ELF-1 (cell line): ENCODE measurements at places on chromosomes 3 and 15.
A peak's percentile ranks its signal among the peaks of the same experiment; 100 is the strongest.

DNA sequence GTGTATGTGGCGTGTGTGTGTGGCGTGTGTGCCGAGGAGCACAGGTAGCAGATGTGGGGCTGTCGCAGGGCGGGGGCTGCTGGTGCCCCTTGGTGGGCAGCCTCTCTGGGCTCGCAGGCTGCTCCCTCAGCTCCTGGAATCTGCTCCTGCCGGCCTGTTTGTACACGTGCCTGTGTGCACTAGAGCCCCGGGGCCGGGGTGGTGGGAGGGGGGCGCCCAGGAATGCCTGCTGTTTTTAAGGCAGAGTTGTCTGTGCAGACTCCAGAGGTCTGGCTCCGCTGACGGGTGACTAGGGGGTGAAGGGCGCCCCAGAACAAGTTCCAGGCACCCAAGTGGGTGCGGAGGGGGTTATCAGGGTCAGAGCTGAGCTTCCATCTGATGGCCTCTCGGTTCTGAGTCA, 112.2 kb downstream of the FBLN2 start:
- DNase-seq, result no peak

DNA sequence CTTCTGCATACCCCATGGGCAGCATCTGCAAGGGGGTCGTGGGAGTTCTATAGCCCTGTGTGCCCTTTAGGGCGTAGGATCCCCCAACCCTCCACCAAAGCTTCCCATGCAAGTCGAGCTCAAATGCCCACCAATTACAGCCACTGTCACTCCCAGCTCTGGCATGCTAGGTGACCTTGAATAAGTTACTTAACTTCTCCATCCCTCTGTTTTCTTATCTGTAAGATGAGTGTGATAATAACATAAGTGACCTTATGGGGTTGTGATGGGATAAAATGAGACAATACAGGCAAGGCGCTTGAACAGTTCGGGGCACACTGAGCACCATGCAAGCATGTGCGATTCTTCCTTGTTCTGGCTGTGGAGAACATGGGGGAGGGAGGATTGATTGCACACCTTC, 74.8 kb upstream of the POMGNT2 start:
- no peak for DNase-seq

DNA sequence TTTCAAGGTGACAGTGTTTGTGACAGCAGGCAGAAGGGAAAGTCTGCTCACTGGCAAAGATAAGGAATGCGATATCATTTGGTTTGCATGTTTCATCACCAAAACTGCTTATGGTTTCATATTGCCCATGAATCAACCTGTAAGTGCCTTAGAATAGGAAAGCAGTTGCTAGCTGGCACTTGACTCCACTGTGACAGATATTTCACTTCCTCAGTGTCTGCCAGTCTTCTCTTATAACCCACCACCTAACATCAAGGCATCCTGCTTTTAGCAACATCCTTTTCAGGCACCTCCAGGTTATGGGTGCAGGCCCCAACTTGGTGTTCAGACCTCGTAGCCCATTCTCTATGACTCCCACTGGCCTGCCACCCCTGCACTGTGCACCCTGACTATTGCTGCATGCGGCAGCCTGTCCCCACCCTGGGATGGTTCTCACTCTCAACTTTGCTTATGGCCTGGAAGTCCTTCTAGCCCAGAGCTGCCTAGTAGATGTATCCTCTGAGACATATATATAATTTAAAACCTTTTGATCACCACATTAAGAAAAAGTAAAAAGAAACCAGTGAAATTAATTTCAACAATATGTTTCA, 154.4 kb upstream of the RARB start:
- no peak for DNase-seq

DNA sequence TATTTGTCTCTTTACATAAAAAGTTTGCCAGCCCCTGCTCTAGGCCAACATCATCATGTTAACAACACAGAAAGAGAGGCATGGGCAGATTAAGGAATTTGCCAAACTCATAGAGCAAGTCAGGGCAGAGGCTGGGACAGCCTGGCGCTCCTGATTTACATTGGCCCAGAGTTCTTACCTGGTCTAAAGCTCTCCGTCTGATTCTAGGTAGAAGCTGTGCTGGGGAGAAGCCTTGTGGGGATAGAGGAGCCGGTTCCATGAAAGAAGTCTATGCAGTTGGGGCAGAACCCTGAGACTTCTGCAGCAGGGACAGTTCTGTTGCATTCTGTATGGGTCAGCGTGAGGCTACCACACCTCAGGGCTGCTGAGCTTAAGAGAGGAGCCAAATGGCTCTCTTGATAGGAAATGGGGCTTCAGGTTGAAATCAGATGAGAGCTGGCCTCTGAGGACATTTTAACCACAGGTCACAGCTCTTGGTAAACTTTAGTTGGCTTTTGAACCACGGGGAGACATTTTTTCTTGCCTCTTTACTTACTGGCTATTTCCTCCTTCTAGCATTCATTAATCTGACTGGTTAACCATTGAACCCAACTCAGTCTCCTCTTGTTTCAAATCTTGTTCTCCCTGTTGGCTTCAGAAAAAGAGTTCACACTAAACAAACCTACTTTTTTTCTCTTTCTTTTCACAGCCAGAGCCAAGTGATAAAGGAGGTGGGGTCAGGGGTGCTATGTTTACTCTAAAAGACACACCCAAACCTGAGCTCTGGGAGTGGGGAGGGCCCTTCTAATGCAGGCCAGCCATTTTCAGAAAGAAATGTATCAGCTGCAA, 250.7 kb downstream of the OPA1 start:
- DNase-seq, result no peak

DNA sequence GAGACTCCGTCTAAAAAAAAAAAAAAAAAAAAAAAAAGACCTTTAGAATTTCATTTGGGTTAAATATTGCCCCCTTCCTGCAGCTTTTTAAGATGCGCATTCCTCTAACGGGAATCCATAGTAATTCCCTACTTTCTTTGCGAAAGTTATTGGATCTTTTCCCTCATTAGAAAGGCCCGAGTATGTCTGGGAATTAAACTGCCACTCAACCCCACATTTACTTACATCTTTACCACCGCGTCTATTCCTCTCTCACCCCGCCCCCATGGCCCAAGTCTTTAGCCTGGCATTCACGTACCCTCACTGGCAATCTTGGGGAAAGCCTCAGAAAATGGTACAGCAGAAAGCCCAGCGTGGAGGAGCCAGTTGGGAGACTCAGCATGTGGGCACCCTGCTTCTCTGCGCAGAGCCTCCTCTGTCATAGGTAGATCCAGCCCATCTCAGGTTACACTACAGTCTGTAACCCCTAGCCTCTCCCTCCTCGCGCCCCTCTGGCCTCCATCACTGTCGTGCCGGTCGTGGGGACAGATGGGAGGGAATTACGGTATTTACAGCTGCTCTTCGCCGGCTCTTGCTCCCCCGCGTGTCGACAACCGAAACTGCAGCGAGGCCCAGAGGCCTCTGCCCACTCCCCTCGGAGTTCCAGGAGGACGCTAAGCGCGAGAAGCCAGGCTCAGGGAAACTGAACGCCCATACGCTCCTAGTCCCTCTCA, 6.4 kb upstream of the ANKDD1A start:
- DNase-seq, result peak; percentile 97

GRCh38 chr15:51260202-51260601, 78.2 kb downstream of the CYP19A1 start:
- DNase-seq, result no peak

GRCh38 chr3:54999159-54999558, 71.3 kb upstream of the LRTM1 start:
- peak; percentile 70 for DNase-seq

DNA sequence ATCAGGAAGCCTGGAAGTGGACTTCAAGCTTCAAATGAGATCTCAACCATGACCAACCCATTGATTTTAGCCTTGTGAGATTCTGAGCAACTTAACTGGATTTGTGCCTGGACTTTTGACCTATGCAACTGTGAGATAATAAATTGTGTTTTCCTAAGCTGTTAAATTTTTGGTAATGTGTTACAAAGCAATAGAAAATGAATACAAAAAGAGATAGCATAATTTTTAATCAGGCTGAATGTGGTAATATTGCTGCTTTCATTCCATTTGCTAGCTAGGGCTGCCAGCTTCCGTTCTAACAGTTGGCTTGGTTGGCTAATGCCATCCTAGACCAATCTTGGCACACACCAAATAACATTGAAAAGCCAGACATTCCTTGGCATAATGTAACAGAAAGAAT, 12.2 kb downstream of the PROS1 start:
- no peak for DNase-seq

DNA sequence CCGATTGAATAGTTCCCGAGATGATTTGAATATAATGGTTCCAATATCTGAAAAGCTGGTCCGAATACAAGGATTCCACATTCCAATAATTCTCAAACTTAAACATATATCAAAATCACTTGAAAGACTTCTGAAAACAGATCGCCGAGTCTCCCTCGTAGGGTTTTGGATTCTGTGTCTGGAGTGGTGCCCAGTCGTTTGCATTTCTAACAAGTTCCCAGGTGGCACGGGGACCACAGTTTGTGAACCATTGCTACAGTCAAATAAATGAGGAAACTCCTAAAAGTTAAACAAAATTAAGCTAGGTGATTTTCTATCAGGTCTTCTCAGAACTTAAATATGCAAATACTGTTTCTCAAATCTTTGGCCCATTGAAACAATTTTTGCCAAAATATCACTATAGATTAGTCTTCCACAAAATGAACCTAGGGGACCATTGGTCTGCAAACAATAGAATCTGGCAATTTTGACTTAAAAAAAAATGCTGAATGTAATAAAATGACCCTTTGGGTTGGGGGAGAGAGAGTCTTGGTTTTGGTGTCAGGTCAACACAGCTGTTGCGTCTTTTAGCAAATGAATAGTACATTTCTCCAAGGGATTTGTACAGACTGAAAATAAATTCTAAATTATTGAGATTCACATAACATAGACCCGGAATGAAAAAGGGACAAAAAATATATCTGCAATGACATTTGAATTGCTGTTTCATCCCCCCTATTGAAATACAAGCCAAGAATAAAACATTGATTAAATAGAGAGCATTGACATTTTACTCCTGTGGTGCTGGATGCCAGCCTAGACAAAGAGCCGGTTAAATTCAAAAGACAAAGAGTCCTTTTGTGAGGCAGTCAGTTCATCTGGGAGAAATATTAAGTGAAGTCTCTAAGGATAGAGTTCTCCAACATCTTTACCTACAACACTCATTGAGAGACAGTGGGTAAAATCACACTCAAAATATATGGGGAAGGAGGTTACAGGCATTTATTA, 175.7 kb upstream of the ADAMTS9 start:
- no peak for DNase-seq

- no peak for DNase-seq
These were observed 49.2 kb downstream of the SLC41A3 start for GRCh38 chr3:126034481-126035361.

GRCh38 chr3:116980099-116980498, 270.5 kb downstream of the TUSC7 start:
- DNase-seq, result no peak

DNA sequence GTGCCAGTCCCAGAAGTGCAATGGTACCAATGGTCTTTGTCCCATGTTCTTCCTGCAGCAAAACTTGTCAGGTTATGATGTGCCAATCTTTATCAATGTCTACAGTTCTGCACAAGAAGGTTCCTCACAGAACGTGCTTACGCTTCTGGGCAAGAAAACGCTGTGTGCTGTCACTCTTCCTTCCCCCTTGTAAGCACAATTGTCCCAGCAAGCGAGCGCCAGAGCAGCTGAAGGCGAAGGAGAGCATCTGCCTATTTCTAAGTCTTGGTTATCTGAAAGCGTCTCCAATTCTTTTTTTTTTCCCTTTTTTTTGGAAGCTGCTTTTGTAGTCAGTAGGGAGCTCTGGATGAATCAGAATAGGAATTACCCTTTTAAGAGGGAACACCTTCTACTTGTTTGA, 514.4 kb downstream of the FGF12 start:
- no peak for DNase-seq

- no peak for DNase-seq
These were observed 1459.5 kb downstream of the ZPLD1 start for GRCh38 chr3:103894162-103894822.

- DNase-seq, result peak; percentile 38
These were observed 13.1 kb downstream of the SLC6A6 start for GRCh38 chr3:14415501-14415900.
